Left cardiac atrium (tissue), 4 donors: ENCODE measurements at places on chromosomes 16 and 17. TPM values are rescaled to one million over a fixed set of nuclear protein-coding genes. Genes with fewer than 3 reads are reported as not detected.

- DNase-seq: peak; percentile 72
Observed at GRCh38 chr17:27244491-27245223, 49.3 kb upstream of the WSB1 start.

- DNase-seq: no peak
Observed at GRCh38 chr17:41421116-41421515, 3.3 kb downstream of the KRT37 start.

- peak; percentile 19 for DNase-seq
Observed at GRCh38 chr17:19382531-19383444, 4.2 kb downstream of the MFAP4 start.

GRCh38 chr16:50195276-50195675 lies 42.2 kb downstream of the TENT4B start:
- DNase-seq: no peak

GRCh38 chr17:67548693-67549092 lies 169.0 kb upstream of the NOL11 start:
- no peak for DNase-seq

- DNase-seq: no peak
Observed at GRCh38 chr16:79076047-79076767, 524.3 kb downstream of the MAF start.

DNA sequence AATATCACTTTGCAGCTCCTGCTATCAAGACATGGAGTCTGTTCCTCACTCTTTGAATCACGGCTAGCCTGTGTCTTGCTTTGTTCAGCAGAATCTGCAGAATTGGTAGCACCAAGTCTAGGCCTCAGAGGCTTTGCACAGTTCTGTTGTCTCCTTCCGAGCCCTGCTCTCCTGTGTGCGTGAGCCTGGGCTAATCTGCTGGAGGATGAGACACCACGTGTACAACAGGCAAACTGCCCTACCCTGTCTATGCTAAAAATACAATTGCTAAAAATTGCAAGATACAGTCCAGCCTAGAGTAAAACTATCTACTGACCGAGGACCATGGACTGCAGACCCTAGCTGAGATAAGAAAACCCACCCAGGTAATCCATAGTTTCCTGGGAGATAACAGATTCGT lies 484.7 kb downstream of the NPIPA7 start:
- DNase-seq: no peak

GRCh38 chr16:67177743-67178699 lies 5.7 kb downstream of the MATCAP1 start:
- DNase-seq: peak; percentile 70

GRCh38 chr17:83081684-83082201 lies 2.3 kb downstream of the METRNL start:
- DNase-seq: no peak

DNA sequence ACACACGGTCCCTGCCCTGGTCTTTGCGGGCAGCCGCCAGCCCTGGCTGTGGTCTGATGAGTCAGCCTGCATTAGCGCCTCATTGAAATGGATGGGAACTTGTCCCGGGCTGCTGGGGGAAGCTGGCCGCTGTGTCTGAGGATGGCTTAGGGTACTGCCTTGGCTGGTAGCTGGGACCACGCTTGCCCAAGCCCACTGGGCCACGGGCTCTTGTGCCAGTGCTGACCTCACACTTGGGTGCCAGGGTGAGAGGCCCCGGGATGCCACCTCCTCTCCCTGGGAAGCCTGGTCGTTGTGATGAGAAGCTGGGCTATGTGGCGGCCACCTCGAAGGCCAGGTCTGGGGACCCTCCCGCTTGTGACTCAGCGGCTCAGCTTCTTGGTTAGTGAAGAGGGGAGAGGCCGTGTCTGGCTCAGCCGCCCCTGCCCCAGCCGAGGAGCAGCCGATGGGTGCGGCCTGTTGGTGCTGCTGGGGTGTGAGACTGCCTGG lies 10.7 kb downstream of the CACNA1H start:
- DNase-seq: no peak

DNA sequence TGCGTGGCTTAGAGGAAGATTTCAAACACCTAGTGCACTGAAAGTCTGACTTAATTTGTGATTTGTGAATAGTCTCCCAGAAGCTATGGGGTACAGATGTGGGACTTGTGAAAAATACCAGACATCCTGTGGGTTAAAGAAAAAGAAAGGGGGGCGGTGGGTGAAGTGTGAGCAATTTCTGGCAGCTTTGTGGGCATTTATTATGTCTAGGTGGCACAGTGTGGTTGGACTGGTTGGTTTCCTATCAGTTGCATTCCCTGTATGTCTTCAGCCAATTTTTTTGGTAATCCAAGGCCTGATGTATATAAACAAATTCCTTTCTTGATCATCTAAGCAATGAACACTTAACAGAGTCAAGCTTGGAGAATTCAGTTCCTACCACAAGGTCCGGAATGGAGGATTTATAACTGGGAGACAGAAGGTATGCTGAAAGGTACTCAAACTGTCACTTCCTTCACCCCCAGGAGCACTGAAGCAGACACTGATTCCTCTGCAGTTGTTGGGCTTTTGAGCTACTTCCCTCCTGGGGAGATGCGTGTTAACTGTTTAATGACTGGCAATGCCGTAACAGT lies 211.6 kb downstream of the WWOX start:
- DNase-seq: no peak

GRCh38 chr17:28384281-28385036 lies 13.0 kb downstream of the SARM1 start:
- peak; percentile 69 for DNase-seq

GRCh38 chr17:15947976-15948752 lies 3.2 kb downstream of the ADORA2B start:
- no peak for DNase-seq

DNA sequence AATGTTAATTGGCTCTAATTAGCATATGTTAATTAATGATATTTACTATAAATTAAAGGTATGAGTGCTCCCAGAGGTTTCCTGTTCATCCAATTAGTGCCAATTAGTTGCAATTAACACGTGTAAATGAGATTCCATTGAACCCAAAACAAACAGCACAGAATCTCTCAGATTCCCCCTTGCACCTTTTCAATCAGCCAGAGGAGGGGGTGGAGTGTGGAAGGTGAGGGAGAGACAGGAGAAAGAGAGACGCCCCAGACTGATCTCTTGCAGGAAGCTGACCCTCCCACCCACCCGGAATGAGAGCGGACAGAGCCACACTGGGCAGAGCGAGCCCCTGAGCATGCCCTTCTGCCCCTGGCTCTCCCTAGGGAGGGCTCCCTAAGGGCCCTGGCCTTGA lies 24.1 kb upstream of the LHX1 start:
- no peak for DNase-seq

GRCh38 chr16:72829846-72830775 lies 217.8 kb downstream of the ZFHX3 start:
- no peak for DNase-seq

DNA sequence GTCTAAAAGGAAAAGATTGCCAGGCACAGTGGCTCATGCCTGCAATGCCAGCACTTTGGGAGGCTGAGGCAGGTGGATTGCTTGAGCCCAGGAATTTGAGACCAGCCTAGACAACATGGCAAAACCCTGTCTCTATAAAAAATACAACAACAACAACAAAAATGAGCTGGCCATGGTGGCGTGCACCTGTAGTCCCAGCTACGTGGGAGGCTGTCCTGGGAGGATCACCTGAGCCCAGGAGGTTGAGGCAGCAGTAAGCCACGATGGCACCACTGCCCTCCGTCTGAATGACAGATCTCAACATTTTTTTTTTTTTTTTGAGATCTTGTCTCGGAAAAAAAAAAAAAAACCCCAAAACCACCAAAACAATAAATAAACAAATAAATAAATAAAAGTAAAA lies 28.1 kb upstream of the ATP2A3 start:
- DNase-seq: no peak

DNA sequence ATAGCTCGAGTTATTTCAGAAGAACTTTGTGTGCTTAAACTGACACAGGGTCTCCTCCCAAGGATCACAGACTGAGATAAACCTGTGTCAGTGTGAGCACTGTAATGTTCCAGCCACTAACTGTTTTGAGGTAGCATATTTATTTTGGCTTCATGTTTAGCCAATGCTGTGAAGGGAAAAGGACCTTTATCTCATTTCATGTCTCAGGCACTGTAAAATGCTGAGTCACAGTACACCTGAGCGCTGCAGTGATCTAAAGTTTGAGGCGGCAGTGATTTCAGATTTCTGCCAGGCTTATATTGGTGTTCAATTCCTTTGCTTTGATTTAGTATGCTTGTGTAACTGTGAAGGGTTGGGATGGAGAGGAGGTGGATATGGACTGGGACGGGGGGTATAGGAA lies 3.1 kb upstream of the DNAJA2 start:
- no peak for DNase-seq

DNA sequence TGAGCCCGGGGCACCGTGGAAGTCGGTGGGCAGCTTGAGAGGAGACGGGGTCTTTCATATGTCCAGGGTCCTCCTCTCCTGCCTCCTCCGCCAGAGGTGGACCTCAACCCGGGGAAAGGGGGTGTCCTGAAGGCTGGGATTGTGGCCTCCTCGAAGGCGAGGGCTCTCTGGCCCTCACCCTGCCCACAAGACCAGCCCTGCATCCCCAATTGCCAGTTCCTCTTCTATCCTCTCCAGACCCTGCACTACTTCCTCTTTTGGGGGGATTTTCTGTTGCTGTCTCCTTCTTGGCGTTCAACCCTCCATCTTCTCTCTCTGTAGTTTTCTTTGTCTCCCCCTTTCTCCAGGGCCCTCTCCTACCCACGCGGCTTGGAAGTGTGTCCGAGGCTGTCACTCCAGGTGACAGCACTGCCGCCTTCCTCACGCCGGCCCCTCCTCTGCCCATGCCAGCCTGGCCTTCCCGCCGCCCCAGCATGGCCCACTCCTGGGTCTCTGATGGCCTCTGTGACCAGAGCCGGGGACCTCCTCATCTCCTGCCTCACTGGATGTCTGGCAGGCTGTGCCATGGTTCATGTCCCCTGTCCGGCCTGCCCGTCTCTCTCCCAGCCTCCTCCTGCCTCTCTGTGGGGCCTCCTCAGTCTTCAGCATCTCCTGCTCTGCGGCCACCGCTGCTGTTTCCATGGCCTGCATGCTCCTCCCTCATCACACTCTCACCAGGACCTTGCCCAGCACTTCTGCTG lies 2.4 kb upstream of the ITGAX start:
- DNase-seq: no peak

- DNase-seq: no peak
Observed at GRCh38 chr17:10698096-10698818, 863 bp downstream of the ADPRM start.

Gene DDX28
- 8.4 TPM for total RNA-seq

Gene IRX5
- 0.27 TPM for total RNA-seq

Gene KIF19
- total RNA-seq: 0.62 TPM

Gene DPEP2
- total RNA-seq: 1.1 TPM

Gene TOP2A
- total RNA-seq: 0.47 TPM

Gene KRTAP17-1
- not detected for total RNA-seq

Gene SRCIN1
- 3.0 TPM for total RNA-seq

Gene TEKT5
- total RNA-seq: 0.52 TPM

Gene KRT33A
- total RNA-seq: not detected
